ENCODE measurements at places on chromosomes 6 and 20.

DNA sequence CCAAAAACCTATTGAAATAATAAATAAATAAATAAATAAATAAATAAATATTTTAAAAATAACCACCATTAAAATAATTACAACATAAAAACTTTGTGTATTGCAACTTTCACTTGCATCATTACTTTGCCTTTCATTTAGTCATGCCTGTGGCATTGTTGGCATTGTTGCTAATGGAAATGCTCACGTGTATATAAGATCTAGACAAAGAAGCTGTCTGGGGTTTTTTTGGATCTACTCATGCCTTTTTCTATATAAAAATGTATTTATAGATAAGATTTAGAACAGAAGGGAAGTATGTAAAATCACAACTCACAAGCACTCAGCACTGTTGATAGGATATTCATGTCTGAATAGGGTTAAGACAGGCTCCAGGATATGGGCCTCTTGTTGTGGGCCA lies 27.9 kb downstream of the GFRA4 start:
- no peak for DNase-seq
- no peak overlapping the region for H3K4me3 ChIP-seq
- peaks cover 3% of the 10 kb centered on the region for H3K4me1 ChIP-seq
- H3K27ac ChIP-seq: no peak overlapping the region

- DNase-seq: no peak
- no peaks in the 10 kb centered on the region for H3K27me3 ChIP-seq
- no peak overlapping the region for H3K4me3 ChIP-seq
- no peak overlapping the region for H3K27ac ChIP-seq
Measured at GRCh38 chr6:24228681-24229255, 102.8 kb downstream of the NRSN1 start.

DNA sequence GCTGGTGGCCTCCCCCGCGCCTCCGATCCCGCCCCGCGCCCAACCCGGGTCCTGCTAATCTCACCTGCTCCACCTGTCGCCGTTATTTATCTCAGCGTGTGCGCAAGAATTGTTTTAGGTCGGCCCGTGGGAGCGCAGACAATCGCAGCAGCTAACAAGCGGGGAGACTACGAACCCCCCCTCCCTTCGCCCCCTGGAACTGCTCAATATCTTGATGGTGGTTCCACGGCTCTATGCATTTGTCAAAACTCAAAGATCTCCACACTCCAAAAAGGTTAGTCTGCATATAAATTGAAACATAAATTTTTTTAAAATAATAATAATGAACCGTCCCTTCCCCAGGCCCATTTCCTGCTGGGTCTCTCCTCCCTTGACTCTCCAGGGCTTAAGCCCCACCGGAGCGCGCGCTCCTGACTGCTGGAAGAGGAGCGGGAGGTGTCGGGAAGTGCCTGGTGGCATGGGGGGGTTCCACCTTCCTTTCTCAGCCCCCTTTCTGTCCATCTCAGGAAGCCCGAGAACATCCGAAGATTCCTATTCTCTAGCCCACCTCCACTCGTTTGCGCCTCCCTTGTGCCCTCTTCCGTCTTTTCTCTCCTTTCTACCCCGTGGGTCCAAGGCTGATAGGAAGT lies 1.6 kb upstream of the MDGA1 start:
- peaks cover 25% of the 10 kb centered on the region for H3K4me1 ChIP-seq
- no peak for DNase-seq
- peak overlapping the region; percentile 6 for H3K27ac ChIP-seq
- H3K4me3 ChIP-seq: peak overlapping the region; percentile 76
- peaks cover 56% of the 10 kb centered on the region for H3K27me3 ChIP-seq

GRCh38 chr20:4299773-4300172 lies 284.4 kb upstream of the RNF24 start:
- no peak overlapping the region for H3K27ac ChIP-seq
- no peaks in the 10 kb centered on the region for H3K36me3 ChIP-seq
- H3K4me3 ChIP-seq: no peak overlapping the region
- peaks cover 15% of the 10 kb centered on the region for H3K27me3 ChIP-seq
- no peaks in the 10 kb centered on the region for H3K4me1 ChIP-seq

GRCh38 chr6:52230685-52231084 lies 13.6 kb downstream of the IL17F start:
- DNase-seq: no peak
- peaks cover 57% of the 10 kb centered on the region for H3K27me3 ChIP-seq
- H3K4me1 ChIP-seq: peaks cover 31% of the 10 kb centered on the region
- no peak overlapping the region for H3K27ac ChIP-seq

GRCh38 chr20:35002426-35003210 lies 47.0 kb downstream of the MYH7B start:
- peaks cover 49% of the 10 kb centered on the region for H3K36me3 ChIP-seq
- no peaks in the 10 kb centered on the region for H3K27me3 ChIP-seq
- no peaks in the 10 kb centered on the region for H3K4me1 ChIP-seq
- no peak for DNase-seq

DNA sequence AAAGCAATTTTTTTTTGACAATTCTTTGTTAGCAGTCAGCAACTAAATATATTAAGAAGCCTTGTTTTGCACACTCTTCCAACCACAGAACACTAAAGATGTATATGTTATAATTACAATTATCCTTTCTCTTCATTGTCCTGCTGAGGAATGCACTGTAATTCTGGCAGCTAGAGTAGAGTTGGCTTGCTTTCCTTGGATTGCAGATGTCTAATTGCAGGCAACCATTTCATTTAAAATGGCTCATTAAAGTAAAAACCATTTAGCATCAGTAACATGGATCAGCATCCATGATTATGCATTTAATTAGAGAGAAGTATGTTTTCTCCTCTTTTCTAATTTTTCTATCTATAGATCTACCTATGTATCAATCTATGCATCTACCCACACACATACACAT lies 335.4 kb downstream of the GRIK2 start:
- no peaks in the 10 kb centered on the region for H3K27me3 ChIP-seq
- no peak for DNase-seq
- H3K27ac ChIP-seq: no peak overlapping the region
- no peak overlapping the region for H3K4me3 ChIP-seq
- H3K4me1 ChIP-seq: peaks cover 3% of the 10 kb centered on the region
- H3K36me3 ChIP-seq: no peaks in the 10 kb centered on the region

GRCh38 chr6:105884011-105884410 lies 202.1 kb upstream of the PRDM1 start:
- H3K4me1 ChIP-seq: peaks cover 65% of the 10 kb centered on the region
- no peak overlapping the region for H3K4me3 ChIP-seq
- no peaks in the 10 kb centered on the region for H3K27me3 ChIP-seq
- no peaks in the 10 kb centered on the region for H3K36me3 ChIP-seq
- H3K27ac ChIP-seq: no peak overlapping the region
- no peak for DNase-seq

DNA sequence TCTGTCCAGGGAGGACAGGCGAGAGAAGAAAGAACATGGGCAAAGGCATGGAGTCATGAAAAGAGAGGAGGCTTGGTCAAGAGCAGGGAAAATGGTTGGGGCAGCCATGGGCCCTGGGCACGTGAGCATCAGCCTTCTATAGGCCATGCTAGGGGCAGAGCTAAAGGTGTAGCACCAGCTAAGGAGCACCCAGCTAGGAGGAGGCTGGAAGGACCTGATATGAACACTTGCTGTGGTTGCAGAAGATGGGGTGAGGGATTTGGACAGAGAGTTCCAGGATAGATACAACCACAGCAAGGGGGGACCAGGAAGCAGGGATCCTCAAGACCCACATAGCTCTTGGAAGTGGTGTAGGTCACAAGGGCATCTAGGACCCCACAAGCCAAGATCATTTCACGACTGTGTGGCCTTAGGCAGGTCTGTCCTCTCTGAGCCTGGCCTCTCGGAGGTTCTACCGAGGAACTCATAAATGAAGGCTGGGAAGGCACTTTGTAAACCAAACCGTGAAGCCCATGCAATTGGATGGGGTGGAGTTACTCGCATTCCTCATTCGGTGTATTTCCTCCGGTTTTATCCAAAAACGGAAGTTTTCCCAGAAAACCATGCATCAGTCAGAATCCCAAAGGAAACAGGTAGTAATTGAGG lies 74.0 kb upstream of the TOP1 start:
- no peak for DNase-seq
- H3K36me3 ChIP-seq: no peaks in the 10 kb centered on the region
- H3K27me3 ChIP-seq: peaks cover 5% of the 10 kb centered on the region
- no peaks in the 10 kb centered on the region for H3K4me1 ChIP-seq
- H3K27ac ChIP-seq: no peak overlapping the region
- no peak overlapping the region for H3K4me3 ChIP-seq

- no peak overlapping the region for H3K27ac ChIP-seq
- no peaks in the 10 kb centered on the region for H3K4me1 ChIP-seq
Measured at GRCh38 chr6:152572338-152573088, 64.6 kb downstream of the SYNE1 start.

- H3K27me3 ChIP-seq: peaks cover 3% of the 10 kb centered on the region
- DNase-seq: no peak
- no peak overlapping the region for H3K27ac ChIP-seq
- H3K36me3 ChIP-seq: no peaks in the 10 kb centered on the region
Measured at GRCh38 chr6:25769983-25770382, 15.4 kb downstream of the SLC17A4 start.

DNA sequence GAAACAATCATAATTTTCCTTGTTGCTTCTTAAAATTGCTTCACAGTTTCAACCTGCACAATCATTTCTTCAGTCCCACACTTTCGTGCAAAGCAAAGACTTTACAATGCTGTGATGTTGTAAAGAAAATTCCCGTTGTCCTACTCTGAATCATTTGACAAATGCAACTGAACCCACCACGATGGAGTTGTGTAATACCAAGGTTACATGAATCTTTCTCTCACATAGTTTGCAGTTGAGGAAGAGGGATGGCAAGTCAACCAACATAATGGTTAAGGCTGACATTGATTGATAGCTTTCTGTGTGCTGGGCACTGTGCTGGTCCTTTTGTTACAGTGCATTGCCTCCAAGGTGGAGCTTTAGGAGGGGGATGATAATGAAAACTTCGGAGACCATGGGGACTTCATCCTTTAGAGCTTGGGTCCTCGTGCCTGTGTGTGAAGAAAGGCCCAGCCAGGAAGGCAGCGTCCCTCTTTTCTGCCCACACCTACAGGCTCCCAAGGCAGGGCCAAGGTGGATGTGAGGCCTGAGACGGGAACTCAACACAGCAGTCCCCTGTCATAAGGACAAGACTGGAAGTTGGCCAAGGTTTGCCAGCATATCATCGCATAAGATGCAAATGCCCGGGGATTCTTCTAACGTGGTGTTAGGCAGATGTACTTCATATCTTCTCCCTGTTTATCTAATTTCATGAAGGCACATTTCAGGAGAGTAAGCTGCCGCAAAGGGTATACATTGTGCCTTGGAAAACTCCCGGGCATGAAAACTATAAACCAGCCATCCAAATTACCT lies 96.9 kb downstream of the LY86 start:
- H3K27me3 ChIP-seq: peaks cover 6% of the 10 kb centered on the region
- DNase-seq: no peak
- peaks cover 44% of the 10 kb centered on the region for H3K4me1 ChIP-seq
- H3K36me3 ChIP-seq: no peaks in the 10 kb centered on the region
- H3K4me3 ChIP-seq: no peak overlapping the region

- peaks cover 65% of the 10 kb centered on the region for H3K4me1 ChIP-seq
- peak overlapping the region; percentile 95 for H3K27ac ChIP-seq
- peaks cover 12% of the 10 kb centered on the region for H3K36me3 ChIP-seq
- peak overlapping the region; percentile 80 for H3K4me3 ChIP-seq
- H3K27me3 ChIP-seq: no peaks in the 10 kb centered on the region
Measured at GRCh38 chr6:142857796-142858555, 87.0 kb downstream of the HIVEP2 start.

- peaks cover 23% of the 10 kb centered on the region for H3K27me3 ChIP-seq
- no peak overlapping the region for H3K27ac ChIP-seq
Measured at GRCh38 chr6:137259349-137259748, 40.2 kb upstream of the IFNGR1 start.

DNA sequence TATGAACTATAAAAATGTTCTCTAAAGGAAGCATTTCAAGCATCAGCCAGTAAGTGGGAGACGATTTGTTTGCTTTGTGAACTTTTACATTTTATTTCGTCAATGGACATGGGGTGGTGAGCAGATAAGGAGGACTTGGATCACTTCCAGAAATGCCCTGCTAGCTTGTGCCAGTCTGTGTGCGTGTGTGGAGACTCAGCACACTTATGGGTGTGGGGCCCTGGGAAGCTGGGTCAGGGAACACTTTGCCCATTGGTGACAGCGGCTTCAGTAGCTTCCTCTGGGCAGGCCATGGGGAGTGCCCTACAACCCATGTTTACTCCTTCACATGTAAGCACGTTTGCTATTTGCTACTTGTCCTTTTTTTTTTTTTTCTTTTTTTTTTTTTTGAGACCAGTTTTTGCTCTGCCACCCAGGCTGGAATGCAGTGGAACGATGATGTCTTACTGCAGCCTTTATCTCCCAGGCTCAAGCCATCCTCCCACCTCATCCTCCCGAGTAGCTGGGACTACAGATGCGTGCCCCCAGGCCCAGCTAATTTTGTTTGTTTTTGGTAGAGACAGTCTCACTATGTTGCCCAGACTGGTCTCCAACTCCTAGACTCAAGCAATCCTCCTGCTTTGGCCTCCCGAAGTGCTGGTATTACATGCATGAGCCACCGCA lies 24.2 kb downstream of the PRDM1 start:
- peaks cover 71% of the 10 kb centered on the region for H3K4me1 ChIP-seq
- H3K27me3 ChIP-seq: no peaks in the 10 kb centered on the region
- peak overlapping the region; percentile 4 for H3K27ac ChIP-seq
- peaks cover 45% of the 10 kb centered on the region for H3K36me3 ChIP-seq
- no peak for DNase-seq
- H3K4me3 ChIP-seq: no peak overlapping the region

DNA sequence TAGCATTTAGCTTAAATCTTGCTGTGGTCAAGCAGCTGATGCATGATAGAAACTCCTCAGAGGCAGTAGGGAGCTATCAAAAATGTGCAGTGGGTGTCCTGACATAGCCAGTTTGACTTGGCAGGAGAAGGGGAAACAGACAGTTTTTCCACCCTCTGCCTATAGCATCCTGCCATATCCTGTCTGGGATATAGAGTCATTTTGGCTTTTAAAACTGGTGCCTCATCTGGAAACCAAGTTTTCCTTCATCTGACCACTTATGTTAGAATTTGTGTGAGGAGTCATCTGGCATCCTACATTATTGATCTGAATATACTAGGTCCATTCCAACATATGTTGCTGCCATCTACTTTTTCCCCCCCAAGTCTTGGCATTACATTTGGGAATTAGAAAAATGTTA lies 284.1 kb downstream of the CD109 start:
- no peak overlapping the region for H3K27ac ChIP-seq
- H3K4me1 ChIP-seq: no peaks in the 10 kb centered on the region
- no peak overlapping the region for H3K4me3 ChIP-seq
- no peak for DNase-seq

DNA sequence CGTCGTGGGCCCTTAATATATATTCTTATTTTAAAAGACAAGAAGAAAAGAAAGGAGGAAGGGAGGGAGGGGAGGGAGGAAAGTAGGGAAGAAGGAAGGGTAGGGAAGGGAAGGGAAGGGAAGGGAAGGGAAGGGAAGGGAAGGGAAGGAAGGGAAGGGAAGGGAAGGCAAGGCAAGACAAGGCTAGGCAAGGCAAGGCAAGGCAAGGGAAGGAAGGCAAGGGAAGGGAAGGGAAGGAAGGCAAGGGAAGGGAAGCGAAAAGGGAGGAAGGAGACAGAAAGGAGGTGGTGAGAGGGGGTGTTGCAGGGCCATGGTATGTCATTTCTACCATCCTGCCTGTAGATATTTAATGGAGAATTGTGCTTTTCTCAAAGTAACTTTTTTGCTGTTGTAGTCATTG lies 83.9 kb upstream of the BTBD3 start:
- H3K27ac ChIP-seq: no peak overlapping the region
- no peaks in the 10 kb centered on the region for H3K27me3 ChIP-seq
- H3K4me1 ChIP-seq: no peaks in the 10 kb centered on the region

GRCh38 chr6:5521322-5521721 lies 260.0 kb downstream of the FARS2 start:
- no peaks in the 10 kb centered on the region for H3K27me3 ChIP-seq
- peak overlapping the region; percentile 41 for H3K4me3 ChIP-seq
- peaks cover 38% of the 10 kb centered on the region for H3K4me1 ChIP-seq
- no peak overlapping the region for H3K27ac ChIP-seq
- H3K36me3 ChIP-seq: peaks cover 4% of the 10 kb centered on the region

Measured in T-helper 2 cell treated with Interferon-gamma antibody and Interleukin-4, amounts not matched to agents 5 μg/mL and 100 μg/mL, for 36 hours (primary cell).